ENCODE measurements at places on chromosomes 7 and 10. TPM values are rescaled to one million over a fixed set of nuclear protein-coding genes. Genes with fewer than 3 reads are reported as not detected.

- DNase-seq, result no peak
- no peak overlapping the region for H3K27ac ChIP-seq
- no peak overlapping the region for H3K4me3 ChIP-seq
- H3K27me3 ChIP-seq, result no peaks in the 10 kb centered on the region
- no peaks in the 10 kb centered on the region for H3K4me1 ChIP-seq
- H3K36me3 ChIP-seq, result peaks cover 35% of the 10 kb centered on the region
Measured at GRCh38 chr10:94027197-94027596, 33.5 kb downstream of the PLCE1 start.

GRCh38 chr10:77027141-77027540 is 610.5 kb downstream of the KCNMA1 start:
- no peaks in the 10 kb centered on the region for H3K36me3 ChIP-seq
- DNase-seq, result no peak
- no peak overlapping the region for H3K4me3 ChIP-seq
- no peak overlapping the region for H3K27ac ChIP-seq
- H3K27me3 ChIP-seq, result no peaks in the 10 kb centered on the region
- H3K4me1 ChIP-seq, result peaks cover 18% of the 10 kb centered on the region

DNA sequence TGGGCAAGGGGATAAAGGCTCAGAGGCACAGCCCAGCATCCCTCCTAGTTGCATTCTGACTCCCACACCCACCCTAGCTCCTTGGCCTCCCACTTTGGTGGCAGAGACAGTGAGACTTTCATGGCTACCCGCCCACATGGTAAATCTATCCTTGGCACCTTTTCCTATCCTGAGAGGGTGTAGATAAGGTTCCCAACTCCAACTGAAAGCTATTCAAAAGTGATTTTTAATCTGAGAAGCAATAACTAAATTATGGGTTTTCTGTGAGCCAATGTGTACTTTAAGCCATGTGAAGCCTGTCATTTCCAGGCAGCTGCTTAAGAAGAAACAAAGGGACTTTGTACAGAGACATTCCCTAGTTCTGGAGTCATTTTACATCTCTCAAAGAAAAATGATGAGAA is 9.1 kb downstream of the LAMB1 start:
- peak overlapping the region; percentile 22 for H3K4me3 ChIP-seq
- DNase-seq, result no peak
- H3K36me3 ChIP-seq, result peaks cover 19% of the 10 kb centered on the region
- H3K27me3 ChIP-seq, result peaks cover 27% of the 10 kb centered on the region
- H3K4me1 ChIP-seq, result peaks cover 50% of the 10 kb centered on the region

The CPEB3 gene
- 1.4 TPM for total RNA-seq

DNA sequence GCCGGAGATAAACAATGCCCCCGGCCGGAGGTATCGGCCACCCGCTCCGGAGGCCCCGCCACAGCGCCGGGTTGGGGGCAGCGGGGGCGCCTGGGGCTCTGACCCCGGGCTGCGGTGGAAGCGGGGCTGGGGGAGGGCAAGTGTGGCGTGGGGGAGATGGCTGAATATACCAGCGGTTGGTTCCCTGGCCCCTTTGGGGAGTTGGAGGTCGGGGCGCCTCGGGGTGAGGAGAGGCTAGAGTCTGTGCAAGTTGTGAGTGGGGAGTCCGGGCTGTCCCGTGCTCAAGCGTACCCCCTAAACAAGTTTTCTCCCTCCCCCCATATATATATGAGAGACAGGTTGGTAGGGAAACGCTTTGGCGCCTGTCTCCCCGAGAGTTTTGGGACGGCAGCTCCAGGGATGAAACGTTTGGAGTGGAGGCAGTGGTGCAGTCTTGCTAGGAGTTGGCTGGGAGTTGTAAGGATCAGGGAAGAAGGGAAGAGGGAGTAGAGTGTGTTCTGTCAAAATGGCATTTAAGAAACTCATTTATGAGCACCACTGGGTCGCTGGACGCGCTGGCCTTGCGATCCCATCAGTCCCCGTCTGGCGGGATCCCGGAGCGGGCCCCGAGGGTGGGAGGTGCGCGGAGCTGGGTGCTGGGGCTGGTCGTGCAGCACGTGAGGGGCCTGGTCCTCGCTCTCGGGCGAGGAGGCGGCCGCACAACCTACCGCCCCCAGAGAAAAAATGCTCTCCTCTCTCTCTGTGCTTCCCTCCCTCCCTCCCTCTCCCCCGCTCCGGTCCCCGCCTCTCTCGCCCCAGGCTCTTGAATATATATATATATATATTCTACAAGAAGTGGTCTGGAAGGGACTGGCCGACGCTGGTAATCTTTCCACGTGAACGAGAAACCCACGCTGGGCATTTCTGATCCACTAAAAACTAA is 1.1 kb downstream of the TET1 start:
- H3K4me3 ChIP-seq, result peak overlapping the region; percentile 91
- peak overlapping the region; percentile 79 for H3K27ac ChIP-seq
- DNase-seq, result peak; percentile 46
- H3K36me3 ChIP-seq, result peaks cover 3% of the 10 kb centered on the region
- peaks cover 55% of the 10 kb centered on the region for H3K4me1 ChIP-seq
- H3K27me3 ChIP-seq, result no peaks in the 10 kb centered on the region

The LSM5 gene
- total RNA-seq, result 101 TPM

DNA sequence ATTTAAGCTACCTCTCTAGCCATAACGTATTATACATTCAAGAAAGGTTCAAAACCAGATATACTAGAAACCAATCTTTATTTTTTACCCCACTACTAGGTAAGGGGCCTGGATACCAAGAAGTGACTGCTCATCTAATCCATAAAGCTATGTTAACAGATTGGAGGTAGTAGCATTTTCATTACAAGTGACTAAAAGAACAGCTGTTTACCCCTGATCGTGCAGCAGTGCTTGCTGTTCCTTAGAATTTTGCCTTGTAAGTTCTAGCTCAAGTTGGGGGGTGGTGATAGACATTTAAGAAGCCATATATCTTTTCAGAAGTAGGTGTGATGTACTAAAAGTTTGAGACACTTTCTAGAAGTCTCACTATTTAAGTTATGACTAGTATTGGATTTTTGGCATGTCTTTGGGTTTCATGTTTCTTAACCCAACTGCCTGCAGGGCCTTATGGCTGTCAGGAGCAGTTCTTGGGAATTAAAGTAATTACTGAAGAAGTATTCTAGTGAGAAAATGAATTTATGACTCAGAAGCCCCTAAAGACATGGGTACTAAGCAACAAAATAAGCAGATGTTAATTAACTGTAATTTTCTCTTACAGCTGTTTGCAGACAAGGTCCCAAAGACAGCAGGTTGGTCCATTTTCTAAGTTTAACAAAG is 2.3 kb downstream of the PPIA start:
- no peak for DNase-seq
- no peak overlapping the region for H3K27ac ChIP-seq
- H3K4me3 ChIP-seq, result peak overlapping the region; percentile 99

DNA sequence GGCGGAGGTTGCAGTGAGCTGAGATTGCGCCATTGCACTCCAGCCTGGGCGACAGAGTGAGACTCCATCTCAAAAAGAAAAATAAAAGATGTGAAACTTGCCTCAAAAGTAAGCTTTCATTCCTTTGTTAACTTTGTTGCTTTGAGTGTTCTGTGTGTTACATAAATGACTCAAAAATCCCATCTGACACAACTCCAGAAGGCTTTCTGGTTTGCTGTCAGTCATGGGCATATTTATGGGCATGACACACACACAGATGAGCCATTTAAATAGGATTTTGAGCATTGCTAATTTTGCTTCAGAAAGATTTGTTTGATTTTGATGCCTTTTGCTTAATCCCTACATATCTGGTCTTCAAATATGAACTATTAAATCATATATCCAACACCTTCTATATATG is 82.6 kb downstream of the CACNB2 start:
- no peaks in the 10 kb centered on the region for H3K36me3 ChIP-seq
- no peaks in the 10 kb centered on the region for H3K4me1 ChIP-seq
- H3K4me3 ChIP-seq, result no peak overlapping the region
- no peak overlapping the region for H3K27ac ChIP-seq

The LRRTM3 gene
- total RNA-seq, result 2.3 TPM

GRCh38 chr10:124659380-124659779 is 84.8 kb downstream of the FAM53B start:
- H3K4me3 ChIP-seq, result no peak overlapping the region
- H3K27ac ChIP-seq, result no peak overlapping the region
- no peaks in the 10 kb centered on the region for H3K36me3 ChIP-seq
- peaks cover 10% of the 10 kb centered on the region for H3K4me1 ChIP-seq

DNA sequence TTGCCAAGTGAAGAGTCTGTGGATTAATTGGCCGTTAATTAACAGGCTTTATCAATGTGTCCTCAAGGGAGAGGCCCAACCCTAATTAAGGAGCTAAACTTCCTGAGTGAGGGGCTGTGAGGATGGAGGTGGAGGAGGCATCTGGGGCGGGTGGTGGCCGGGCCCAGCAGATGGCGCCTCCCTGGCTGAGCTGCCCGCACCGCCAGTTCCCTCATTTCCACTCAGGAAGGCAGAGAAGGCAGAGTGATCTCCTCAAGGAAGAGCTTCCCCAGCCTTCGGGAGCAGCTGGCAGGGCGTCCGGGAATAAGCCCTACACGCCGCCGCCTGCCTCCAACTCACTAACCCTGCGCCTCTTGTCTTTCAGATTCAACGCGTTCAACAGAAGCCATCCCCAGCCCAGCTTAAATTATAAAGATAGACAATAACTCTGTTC is 112.2 kb downstream of the CYTH3 start:
- peaks cover 14% of the 10 kb centered on the region for H3K36me3 ChIP-seq
- H3K4me3 ChIP-seq, result no peak overlapping the region
- no peaks in the 10 kb centered on the region for H3K27me3 ChIP-seq
- DNase-seq, result peak; percentile 46
- H3K4me1 ChIP-seq, result peaks cover 11% of the 10 kb centered on the region

GRCh38 chr7:1079546-1079945 is 8.4 kb upstream of the GPER1 start:
- no peaks in the 10 kb centered on the region for H3K36me3 ChIP-seq
- no peak overlapping the region for H3K27ac ChIP-seq
- H3K27me3 ChIP-seq, result no peaks in the 10 kb centered on the region
- H3K4me3 ChIP-seq, result no peak overlapping the region
- DNase-seq, result no peak
- peaks cover 27% of the 10 kb centered on the region for H3K4me1 ChIP-seq

- H3K27me3 ChIP-seq, result no peaks in the 10 kb centered on the region
- no peaks in the 10 kb centered on the region for H3K36me3 ChIP-seq
- no peak overlapping the region for H3K4me3 ChIP-seq
- no peak for DNase-seq
- no peak overlapping the region for H3K27ac ChIP-seq
Measured at GRCh38 chr10:2980791-2981360, 86.5 kb upstream of the PFKP start.

GRCh38 chr10:49594594-49594993 is 15.5 kb upstream of the SLC18A3 start:
- H3K27ac ChIP-seq, result no peak overlapping the region
- H3K4me1 ChIP-seq, result peaks cover 9% of the 10 kb centered on the region
- DNase-seq, result peak; percentile 72
- H3K4me3 ChIP-seq, result no peak overlapping the region
- peaks cover 21% of the 10 kb centered on the region for H3K27me3 ChIP-seq

DNA sequence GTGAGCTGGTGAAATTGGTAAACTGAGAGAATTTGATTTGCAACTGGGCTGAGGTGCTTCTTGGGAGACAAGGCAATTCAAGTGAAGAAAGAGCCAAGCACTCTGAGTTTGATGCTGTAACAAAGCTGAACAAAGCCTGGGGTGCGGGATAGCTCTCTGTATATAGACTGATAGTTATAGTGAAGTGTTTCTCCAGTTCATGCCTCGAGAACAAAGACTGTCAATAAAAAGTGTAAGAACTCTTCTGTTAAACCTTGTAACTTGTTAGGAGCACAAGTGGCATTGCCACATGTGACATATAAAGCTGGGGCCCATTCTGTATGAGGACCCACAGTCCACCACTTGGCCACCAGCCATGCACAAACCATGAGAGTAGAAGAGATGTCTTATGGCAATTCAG is 11.3 kb upstream of the PNPLA8 start:
- no peak overlapping the region for H3K27ac ChIP-seq
- no peaks in the 10 kb centered on the region for H3K27me3 ChIP-seq
- no peak overlapping the region for H3K4me3 ChIP-seq
- no peaks in the 10 kb centered on the region for H3K4me1 ChIP-seq
- no peak for DNase-seq
- H3K36me3 ChIP-seq, result peaks cover 4% of the 10 kb centered on the region

The AMPH gene
- total RNA-seq, result 32.4 TPM

DNA sequence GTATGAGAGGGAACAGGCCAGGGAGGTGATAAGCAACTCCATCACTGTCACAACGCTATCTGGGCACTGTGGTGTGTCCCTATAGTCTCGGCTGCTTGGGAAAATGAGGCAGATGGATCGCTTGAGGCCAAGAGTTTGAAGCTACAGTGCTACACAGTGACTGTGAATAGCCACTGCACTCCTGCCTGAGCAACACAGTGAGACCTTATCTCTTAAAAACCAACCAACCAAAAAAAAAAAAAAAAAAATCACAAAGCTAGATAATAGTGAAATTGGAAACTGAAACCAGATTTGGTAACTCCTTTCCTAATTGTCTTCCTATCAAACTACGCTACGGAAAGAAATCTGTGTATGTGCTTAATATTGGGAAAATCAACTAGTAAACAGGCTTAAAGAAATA is 14.1 kb downstream of the MICU1 start:
- DNase-seq, result no peak
- H3K27ac ChIP-seq, result no peak overlapping the region
- H3K36me3 ChIP-seq, result peaks cover 8% of the 10 kb centered on the region
- no peaks in the 10 kb centered on the region for H3K27me3 ChIP-seq
- H3K4me1 ChIP-seq, result peaks cover 4% of the 10 kb centered on the region

- H3K36me3 ChIP-seq, result peaks cover 37% of the 10 kb centered on the region
- no peaks in the 10 kb centered on the region for H3K27me3 ChIP-seq
- H3K27ac ChIP-seq, result peak overlapping the region; percentile 81
Measured at GRCh38 chr7:75624134-75624832, 114.5 kb downstream of the HIP1 start.

GRCh38 chr7:48458701-48459524 is 287.7 kb downstream of the ABCA13 start:
- no peak overlapping the region for H3K27ac ChIP-seq
- H3K4me3 ChIP-seq, result no peak overlapping the region
- no peaks in the 10 kb centered on the region for H3K36me3 ChIP-seq
- H3K27me3 ChIP-seq, result no peaks in the 10 kb centered on the region

GRCh38 chr10:51073453-51074237 is 642 bp upstream of the PRKG1 start:
- peaks cover 15% of the 10 kb centered on the region for H3K4me1 ChIP-seq
- H3K27me3 ChIP-seq, result peaks cover 51% of the 10 kb centered on the region
- no peak overlapping the region for H3K27ac ChIP-seq
- DNase-seq, result peak; percentile 13
- H3K36me3 ChIP-seq, result no peaks in the 10 kb centered on the region

DNA sequence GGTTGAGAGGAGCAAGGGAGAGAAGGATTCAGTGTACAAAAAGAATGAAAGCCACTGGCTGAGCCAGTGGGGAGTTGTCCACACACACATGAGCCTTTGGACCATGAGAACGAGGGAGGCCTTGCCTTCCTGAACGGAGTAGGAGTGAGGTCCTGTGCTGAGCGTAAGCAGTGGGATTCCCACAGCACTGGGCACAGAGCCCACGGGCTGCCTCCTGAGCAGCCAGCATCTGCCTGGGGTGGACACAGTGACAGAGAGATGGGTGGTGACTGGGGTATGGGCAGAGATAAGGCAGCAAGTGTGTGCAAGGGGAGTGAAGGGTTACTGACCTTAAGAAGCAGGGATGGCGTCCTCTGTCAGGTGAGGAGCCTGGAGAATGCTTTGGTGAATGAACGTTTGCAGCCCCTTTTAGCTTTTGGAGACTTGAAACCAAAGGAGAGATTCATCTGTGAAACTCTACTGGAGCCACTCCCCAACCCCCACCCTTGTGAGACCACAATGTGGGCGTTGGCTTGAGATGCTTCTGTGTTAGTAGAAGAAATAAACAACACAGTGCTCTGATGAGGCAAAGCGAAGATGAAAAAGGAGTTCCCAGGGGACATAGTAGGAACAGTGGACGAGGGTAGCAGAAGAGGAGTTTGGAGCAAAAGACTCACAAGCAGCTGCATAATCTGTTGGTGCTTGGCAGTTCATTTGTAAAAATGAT is 56.5 kb downstream of the FIGNL1 start:
- no peak overlapping the region for H3K4me3 ChIP-seq
- peaks cover 7% of the 10 kb centered on the region for H3K36me3 ChIP-seq
- no peaks in the 10 kb centered on the region for H3K4me1 ChIP-seq
- no peak for DNase-seq
- H3K27me3 ChIP-seq, result no peaks in the 10 kb centered on the region

The NANOS1 gene
- total RNA-seq, result 3.0 TPM
